ENCODE measurements at places on chromosomes 5 and 9.

DNA sequence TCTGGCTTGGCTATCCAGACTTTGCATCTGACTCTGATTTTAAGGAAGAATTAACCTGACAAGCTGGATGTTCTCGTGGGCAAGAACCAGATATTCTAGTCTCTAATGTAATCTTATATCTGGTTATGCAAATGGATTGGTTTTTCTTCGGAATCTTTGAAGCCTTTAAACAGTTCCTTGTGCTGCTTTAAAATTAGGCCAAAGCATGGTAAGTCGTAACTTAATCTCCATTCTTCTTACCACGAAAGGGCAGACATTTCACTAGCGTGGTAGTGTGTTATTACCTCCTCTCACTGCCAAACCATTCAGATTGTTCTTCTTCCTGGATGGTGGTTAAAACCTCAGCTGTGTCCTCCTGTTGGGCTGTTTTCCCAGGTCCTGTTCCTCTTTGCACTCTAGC, 34.1 kb upstream of the TTC23L start:
- DNase-seq: no peak

- DNase-seq: no peak
Measured at GRCh38 chr5:865168-865521, 14.4 kb upstream of the ZDHHC11 start.

- no peak for DNase-seq
Measured at GRCh38 chr9:131275332-131276093, 797 bp downstream of the FAM78A start.

DNA sequence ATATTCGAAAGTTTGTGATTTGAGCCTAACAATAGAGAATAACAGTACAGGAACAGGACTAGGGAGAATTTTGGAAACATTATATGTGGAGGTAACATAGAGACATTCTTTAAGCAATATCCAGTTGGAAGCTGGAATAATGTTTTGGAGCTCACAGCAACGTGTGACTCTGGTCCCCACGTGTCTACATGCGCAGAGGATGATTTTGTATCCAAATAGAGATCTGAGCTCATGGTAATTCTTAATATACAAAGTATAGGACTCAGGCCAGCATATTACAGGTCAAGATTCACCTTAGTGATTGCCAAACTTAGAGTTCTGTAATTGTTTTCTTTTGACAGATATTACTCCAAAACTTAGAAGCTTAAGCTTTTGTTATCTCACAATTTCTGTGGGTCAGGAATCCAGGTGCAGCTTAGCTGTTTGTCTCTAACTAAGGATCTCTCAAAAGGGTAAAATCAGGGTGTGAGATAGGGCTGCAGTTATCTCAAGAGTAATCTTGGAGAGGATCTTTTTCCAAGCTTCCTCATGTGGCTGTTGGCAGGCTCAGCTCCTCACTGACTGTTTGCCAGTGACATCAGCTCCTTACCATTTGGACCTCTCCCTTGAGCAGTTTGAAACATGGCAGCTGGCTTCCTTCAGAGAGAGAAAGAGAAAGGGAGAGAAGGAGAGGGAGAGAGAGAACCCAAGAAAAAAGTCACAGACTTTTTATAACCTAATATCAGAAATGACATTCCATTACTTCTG, 272.0 kb upstream of the ZNF462 start:
- DNase-seq: no peak

GRCh38 chr9:95999390-95999789, 123.9 kb downstream of the ERCC6L2 start:
- no peak for DNase-seq

DNA sequence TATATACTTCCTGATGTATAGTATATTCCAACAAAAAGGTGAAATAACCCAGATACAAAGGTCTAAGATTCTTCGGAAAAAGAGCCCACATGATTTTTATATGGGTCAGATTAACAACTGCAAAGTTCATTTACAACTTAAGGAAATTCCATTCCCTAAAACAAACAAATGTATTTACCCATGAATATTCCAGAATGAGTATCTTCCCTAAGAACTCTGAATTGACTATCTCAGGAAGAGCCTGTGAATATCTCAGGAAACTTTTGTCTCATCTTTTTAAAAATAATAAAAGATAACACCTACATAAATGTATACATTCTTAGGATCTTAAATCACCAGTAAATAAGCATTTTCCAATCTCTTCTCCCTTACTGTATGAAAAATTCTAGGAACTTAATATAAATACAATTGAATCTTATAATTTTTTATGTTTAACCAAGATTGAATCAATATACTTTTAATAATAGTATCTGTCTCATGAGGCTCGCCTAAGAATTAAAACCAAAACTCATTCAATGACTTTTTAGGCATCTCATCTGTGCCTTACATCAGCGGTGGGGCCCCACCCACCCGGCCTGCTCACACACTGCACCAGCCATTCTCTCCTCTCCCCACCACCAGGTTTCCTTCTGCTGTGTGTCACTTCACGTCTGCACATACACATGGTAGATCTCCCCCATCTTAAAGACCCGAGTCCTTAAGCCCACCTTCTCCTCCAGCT, 78.1 kb downstream of the RAPGEF1 start:
- DNase-seq: peak; percentile 70

- no peak for DNase-seq
Measured at GRCh38 chr5:68266457-68266856, 50.9 kb downstream of the PIK3R1 start.

GRCh38 chr5:39190311-39191102, 28.9 kb downstream of the FYB1 start:
- no peak for DNase-seq

- DNase-seq: no peak
Measured at GRCh38 chr5:123776761-123777160, 264.8 kb downstream of the CSNK1G3 start.

- DNase-seq: no peak
Measured at GRCh38 chr5:175694371-175695160, 36.7 kb downstream of the HRH2 start.

GRCh38 chr9:108535526-108535925, 320.3 kb downstream of the ACTL7B start:
- DNase-seq: no peak

- DNase-seq: no peak
Measured at GRCh38 chr9:83744206-83744605, 36.4 kb upstream of the UBQLN1 start.

GRCh38 chr5:65113771-65114170, 345.0 kb downstream of the CWC27 start:
- DNase-seq: no peak

DNA sequence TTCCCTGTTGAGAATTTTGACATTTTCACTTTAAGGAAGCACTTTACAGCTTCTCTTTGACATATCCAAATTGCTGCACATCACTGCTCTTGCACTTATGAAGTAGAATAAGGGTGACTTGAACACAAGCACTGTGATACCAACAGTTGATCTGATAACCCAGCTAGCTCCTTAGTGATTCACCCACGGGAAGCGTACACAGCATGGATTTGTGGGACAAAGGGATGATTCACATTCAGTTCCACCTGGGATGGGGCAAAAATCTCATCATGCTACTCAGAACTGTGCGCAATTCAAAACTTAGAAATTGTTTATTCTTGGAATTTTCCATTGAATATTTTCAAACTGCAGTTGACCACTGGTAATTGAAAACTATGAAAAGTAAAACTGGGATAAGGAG, 1565.5 kb upstream of the CDH9 start:
- no peak for DNase-seq

GRCh38 chr5:132003170-132003744, 8.2 kb downstream of the ACSL6 start:
- DNase-seq: no peak

DNA sequence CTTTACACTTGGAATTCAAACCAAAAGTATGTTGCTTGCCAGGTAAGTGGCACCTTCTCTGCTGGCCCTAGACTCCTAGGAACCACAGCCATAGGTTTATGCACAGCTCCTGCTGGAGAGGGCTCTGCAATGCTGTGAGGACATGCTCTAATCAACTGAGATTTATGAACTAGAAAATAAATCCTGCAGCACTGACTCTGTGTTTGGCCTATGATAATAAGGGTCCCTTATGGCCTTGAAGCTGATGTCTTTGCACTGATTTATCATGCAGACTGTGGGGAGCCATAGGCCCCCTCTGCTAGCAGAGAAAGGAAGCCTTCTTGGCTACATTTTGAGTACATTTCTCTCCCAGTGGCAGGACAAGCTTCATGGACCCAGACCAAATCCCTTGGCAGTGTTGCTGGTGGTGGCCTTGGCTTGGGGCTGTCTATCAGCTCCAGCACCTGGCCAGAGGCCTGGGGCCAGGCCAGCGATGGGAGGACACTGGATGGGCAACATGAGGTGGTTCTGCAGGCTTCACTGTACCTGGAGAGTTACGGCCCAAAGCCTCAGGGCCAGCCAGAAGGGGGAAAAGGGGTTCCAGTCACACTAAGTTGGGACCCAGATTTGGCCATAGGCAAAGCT, 178.0 kb downstream of the SEMA6A start:
- no peak for DNase-seq

GRCh38 chr9:131984564-131984963, 95.1 kb downstream of the MED27 start:
- DNase-seq: no peak

- no peak for DNase-seq
Measured at GRCh38 chr5:174355208-174355612, 309.7 kb downstream of the NSG2 start.

- no peak for DNase-seq
Measured at GRCh38 chr5:164553851-164554250, 1048.4 kb downstream of the MAT2B start.

- DNase-seq: no peak
Measured at GRCh38 chr5:43859309-43859708, 256.3 kb downstream of the NNT start.

- no peak for DNase-seq
Measured at GRCh38 chr9:1920386-1920785, 94.8 kb upstream of the SMARCA2 start.

DNA sequence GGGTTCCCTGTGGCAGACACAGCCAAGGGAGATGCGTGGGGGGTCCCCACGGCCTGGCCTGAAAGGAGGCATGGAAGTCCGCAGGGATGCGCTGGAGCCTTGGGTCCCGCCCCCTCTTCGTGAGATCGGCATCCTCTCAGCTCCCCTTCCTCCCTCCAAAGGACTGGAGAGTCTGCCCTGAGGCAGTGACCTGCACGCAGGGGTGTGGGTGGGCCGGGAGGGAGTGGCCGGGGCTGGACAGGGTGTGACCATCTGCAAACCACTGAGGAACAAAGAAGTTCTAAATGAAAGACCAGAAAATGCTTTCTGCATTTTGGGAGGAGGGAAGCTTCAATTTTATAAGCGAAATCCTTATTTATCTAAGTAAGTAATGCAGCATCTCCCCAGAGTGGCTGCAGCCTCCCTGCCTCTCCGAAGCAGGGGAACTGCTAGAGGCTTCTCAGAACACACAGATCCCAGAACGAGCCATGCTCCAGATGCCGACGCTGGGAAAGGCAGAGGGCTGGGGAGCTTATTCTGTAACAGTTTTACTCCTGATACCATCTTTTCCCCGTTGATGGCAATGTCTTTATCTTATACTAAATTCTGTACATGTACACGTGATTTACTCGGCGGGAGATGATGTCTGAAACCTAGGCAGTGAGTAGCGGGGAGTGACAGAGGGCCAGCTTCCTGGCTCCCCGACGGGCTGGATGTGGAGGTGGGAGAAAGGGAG, 221.7 kb downstream of the FANCC start:
- no peak for DNase-seq

- DNase-seq: no peak
Measured at GRCh38 chr5:132501961-132502931, 11.7 kb upstream of the IRF1 start.

- DNase-seq: no peak
Measured at GRCh38 chr9:75088646-75089372, 495 bp downstream of the OSTF1 start.

DNA sequence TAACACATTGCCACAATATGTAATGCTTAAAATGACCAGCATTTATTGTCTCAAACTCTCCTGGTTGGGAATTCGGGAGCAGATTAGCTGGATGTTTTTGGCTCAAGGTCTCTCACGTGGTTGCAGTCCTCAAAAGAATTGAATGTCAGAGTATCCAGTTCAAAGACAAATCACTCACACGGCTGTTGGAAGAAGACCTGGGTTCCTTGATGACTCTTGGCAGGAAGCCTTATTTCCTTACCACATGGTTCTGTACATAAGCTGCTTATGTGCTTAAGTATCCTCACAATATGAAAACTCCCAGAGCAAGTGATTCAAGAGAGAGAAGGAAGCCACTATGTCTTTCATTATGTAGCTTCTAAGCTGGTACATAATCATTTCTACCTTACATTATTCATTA, 230.3 kb upstream of the PTPRD start:
- no peak for DNase-seq

DNA sequence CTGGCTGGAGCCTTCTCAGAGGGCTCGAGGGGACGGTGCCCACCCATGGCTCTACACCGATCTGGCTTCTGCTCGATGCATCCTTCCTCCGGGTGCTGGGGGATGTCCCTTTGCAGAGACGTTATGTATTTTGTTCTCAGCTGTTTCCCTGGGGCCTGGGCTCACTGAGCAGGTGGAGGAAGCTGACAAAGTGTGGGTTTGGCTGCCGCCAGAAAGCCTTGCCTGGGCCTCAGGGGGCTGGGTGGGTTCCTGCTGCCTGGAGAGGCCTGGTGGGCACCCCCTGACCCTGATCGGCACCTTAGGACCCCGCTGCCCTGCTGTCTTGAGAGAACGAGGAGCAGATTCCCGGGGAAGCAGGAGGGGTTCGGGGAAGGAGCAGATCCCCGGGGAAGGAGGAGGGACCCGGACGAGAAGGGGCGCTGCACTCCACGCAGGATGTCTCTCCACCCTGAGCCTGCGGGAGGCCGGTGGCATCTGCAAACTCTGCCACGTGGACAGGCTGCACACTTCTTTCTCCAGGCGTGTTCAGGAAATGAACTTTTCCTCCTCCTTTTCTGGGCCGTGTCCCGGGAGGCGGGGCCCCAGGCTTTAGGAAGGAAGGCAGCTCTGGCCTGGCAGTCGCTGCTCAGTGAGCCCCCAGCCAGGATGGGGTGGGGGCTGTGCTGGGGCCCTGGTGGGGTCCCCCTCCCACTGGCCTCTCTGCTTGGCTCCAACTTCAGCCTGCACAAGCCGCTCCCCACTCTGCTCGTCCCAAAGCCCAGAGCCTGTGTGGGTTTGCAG, 148.9 kb downstream of the RXRA start:
- DNase-seq: no peak

- DNase-seq: no peak
Measured at GRCh38 chr5:3342271-3343100, 253.1 kb upstream of the IRX1 start.

- DNase-seq: no peak
Measured at GRCh38 chr5:150338546-150338945, 19.0 kb upstream of the TCOF1 start.

- DNase-seq: no peak
Measured at GRCh38 chr9:109520475-109521132, 22.5 kb upstream of the PTPN3 start.

GRCh38 chr5:118956727-118957126, 31.6 kb downstream of the DTWD2 start:
- no peak for DNase-seq

DNA sequence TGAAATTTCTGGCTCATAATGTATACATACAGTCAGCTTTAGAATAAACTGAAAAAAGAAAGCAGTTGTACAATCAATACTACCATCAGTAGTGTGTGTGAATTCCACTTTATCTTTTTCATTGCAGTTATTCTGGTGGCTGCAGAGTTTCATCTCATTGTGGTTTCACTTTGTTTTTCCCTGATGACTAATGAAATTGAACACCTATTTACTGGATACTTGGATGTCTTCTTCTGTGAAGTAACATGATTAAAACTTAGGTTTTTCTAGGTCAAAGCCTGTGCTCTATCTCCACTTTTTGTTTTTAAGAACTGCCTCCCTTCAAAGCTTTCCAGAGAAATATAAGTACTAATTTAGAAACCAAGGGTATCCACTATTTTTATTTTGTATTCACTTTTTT, 174.3 kb downstream of the TRPM3 start:
- no peak for DNase-seq

All from central memory CD4-positive, alpha-beta T cell (primary cell).